ENCODE measurements at places on chromosomes 2 and 18. TPM values are rescaled to one million over a fixed set of nuclear protein-coding genes. Genes with fewer than 3 reads are reported as not detected.

Gene UGT1A3
- total RNA-seq: not detected

Gene MC4R
- total RNA-seq: not detected

DNA sequence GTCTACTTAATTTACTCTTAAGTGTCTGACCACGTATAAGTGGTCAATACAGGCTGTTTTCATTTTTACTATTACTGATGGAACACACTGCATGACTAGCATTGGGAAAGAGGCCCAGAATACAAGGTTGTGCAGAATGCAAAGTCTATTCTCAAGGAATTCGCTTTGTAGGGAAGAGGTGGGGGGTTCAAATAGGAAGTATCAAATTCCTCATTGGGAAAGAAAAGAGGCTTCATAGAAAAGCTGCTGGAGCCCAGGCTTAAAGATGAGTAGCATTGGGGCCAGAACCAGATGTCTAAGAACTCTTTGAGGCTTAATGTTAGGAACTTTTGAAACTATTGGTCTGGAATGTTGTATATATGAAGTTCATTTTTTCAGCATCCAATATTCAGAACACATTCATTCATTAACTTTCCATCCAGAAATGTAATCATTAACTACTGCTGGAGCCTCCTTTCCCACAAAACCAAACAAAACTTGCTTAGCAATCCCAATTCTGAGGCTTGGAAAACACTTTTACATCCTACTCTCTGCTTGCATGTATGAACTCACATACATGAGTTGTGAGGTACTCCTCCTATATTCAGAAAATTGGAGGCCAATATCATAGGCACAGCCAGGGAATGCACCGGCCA is 994 bp upstream of the LRATD1 start:
- no peaks in the 10 kb centered on the region for H3K36me3 ChIP-seq
- H3K27me3 ChIP-seq: peaks cover 67% of the 10 kb centered on the region
- peak overlapping the region; percentile 51 for H3K4me3 ChIP-seq
- peaks cover 18% of the 10 kb centered on the region for H3K4me1 ChIP-seq
- no peak for DNase-seq

Gene ALK
- total RNA-seq: not detected

- H3K36me3 ChIP-seq: no peaks in the 10 kb centered on the region
- no peak for DNase-seq
- no peak overlapping the region for H3K4me3 ChIP-seq
- peaks cover 15% of the 10 kb centered on the region for H3K4me1 ChIP-seq
These were observed 126.1 kb downstream of the HNMT start for GRCh38 chr2:138090330-138090729.

DNA sequence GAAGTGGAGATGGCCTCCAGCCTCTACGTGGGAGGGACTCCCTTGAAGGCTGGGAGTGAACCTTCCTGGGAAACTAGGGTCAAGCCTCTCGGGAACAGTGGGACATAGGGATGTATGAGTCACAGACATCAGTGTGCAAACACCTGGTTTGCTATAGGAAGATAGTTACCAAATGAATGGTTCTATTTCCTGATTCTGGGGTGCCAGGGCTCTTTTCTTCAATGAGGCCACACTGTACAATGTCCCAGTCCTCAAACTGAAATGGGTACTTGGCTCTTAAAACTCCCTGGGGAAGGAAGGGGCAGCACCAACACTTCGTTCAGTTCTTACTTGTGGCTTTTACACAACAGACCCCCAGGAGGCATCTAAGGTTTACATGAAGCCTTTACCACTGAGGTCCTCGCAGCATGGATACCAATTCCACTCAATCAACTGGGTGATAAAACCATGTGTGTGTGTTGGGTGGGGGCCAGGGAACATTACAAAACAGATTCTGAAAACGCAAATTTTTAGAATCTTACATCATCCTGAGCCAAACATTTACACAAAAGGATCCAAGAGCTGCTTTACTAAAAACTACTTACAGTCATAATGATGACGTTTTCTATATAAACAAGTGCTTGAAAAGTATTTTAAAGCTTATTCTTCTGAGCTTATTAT is 10.4 kb downstream of the ERFE start:
- peak overlapping the region; percentile 95 for H3K27ac ChIP-seq
- H3K36me3 ChIP-seq: peaks cover 28% of the 10 kb centered on the region
- H3K4me3 ChIP-seq: no peak overlapping the region

GRCh38 chr2:44186810-44187209 is 18.1 kb downstream of the PPM1B start:
- H3K27ac ChIP-seq: no peak overlapping the region
- peaks cover 41% of the 10 kb centered on the region for H3K4me1 ChIP-seq
- H3K27me3 ChIP-seq: no peaks in the 10 kb centered on the region
- H3K4me3 ChIP-seq: no peak overlapping the region
- no peaks in the 10 kb centered on the region for H3K36me3 ChIP-seq
- no peak for DNase-seq

DNA sequence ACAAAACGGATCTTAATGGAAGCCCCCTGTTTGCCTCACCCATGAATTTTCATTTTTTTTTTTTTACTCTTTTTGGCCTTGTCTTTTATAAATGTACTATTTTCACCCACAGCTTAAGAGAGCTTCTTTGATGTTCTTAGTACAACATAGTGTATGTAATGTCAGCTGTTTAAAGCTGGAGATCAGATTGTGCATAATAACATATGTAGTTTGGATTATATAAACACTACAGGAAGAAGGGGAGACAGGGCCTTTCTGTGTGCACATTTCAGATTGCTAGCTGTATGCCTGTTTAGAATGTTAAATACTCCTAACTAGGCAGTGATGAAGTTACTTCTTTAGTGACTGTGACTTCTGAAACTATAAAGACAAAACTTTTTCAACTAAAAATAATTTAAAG is 2.1 kb upstream of the TANC1 start:
- peaks cover 45% of the 10 kb centered on the region for H3K4me1 ChIP-seq
- no peaks in the 10 kb centered on the region for H3K36me3 ChIP-seq
- H3K27ac ChIP-seq: peak overlapping the region; percentile 98

Gene SGPP2
- not detected for total RNA-seq

Gene ABCG5
- not detected for total RNA-seq

- no peak for DNase-seq
- no peak overlapping the region for H3K4me3 ChIP-seq
- H3K27ac ChIP-seq: no peak overlapping the region
These were observed 46.8 kb upstream of the CDH7 start for GRCh38 chr18:65704046-65704445.

DNA sequence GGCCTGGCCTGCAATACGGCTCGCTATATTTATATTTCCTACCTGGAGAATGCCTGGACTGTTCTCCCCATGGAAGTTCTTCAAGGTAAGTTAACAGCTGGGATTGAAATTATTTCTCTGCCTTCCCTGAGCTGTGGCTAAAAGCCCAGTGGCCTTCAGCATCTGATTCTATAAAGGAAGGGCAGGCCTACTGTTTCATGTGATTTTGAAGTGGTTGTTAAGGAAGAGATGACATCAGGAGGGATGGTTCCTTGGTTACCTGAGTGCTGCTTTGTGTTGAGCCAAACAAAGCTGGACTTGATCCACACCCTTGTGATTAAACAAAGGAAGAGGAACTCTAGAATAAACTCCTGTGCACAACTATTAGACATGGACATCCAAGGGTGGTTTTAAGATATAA is 61.6 kb downstream of the MFSD6 start:
- no peaks in the 10 kb centered on the region for H3K27me3 ChIP-seq
- H3K36me3 ChIP-seq: peaks cover 11% of the 10 kb centered on the region
- H3K27ac ChIP-seq: peak overlapping the region; percentile 82
- no peak overlapping the region for H3K4me3 ChIP-seq
- peaks cover 39% of the 10 kb centered on the region for H3K4me1 ChIP-seq

- H3K27me3 ChIP-seq: peaks cover 30% of the 10 kb centered on the region
- no peak for DNase-seq
- H3K4me1 ChIP-seq: no peaks in the 10 kb centered on the region
- no peaks in the 10 kb centered on the region for H3K36me3 ChIP-seq
- H3K4me3 ChIP-seq: no peak overlapping the region
These were observed 120.9 kb upstream of the TTN start for GRCh38 chr2:178928077-178928476.

GRCh38 chr2:20479835-20480234 is 33.0 kb downstream of the RHOB start:
- no peaks in the 10 kb centered on the region for H3K36me3 ChIP-seq
- no peak overlapping the region for H3K27ac ChIP-seq
- DNase-seq: no peak
- H3K4me3 ChIP-seq: no peak overlapping the region
- H3K4me1 ChIP-seq: peaks cover 13% of the 10 kb centered on the region

Gene OTOF
- not detected for total RNA-seq

DNA sequence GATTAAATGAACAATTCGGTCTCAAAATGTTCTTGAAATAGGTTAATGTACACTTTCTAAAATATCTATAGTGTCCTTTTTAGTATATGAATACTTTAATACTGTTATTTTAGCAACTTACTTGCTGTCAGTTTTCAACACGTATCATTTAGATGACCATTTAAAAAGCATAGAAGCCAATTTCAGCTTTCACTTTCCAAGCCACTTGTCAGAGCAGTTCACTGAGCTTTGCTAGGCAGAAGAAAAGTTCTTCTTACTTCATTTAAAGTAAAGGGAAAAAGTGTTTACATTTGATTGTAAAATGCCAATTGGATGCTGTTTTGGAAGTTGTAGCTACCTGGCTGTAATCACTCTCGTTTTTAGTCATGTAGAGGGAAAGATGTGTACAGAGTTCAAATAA is 126.0 kb downstream of the KCNH7 start:
- no peak overlapping the region for H3K27ac ChIP-seq
- H3K4me3 ChIP-seq: no peak overlapping the region
- peaks cover 10% of the 10 kb centered on the region for H3K27me3 ChIP-seq
- peaks cover 7% of the 10 kb centered on the region for H3K4me1 ChIP-seq
- no peak for DNase-seq
- no peaks in the 10 kb centered on the region for H3K36me3 ChIP-seq

- no peaks in the 10 kb centered on the region for H3K27me3 ChIP-seq
- peaks cover 4% of the 10 kb centered on the region for H3K36me3 ChIP-seq
- H3K27ac ChIP-seq: peak overlapping the region; percentile 38
- DNase-seq: no peak
- no peak overlapping the region for H3K4me3 ChIP-seq
- H3K4me1 ChIP-seq: peaks cover 45% of the 10 kb centered on the region
These were observed 41.0 kb downstream of the LPIN2 start for GRCh38 chr18:2971741-2972552.

GRCh38 chr2:5915881-5916310 is 223.7 kb downstream of the SOX11 start:
- peaks cover 22% of the 10 kb centered on the region for H3K4me1 ChIP-seq
- peaks cover 4% of the 10 kb centered on the region for H3K36me3 ChIP-seq
- H3K27me3 ChIP-seq: peaks cover 3% of the 10 kb centered on the region
- H3K4me3 ChIP-seq: no peak overlapping the region
- DNase-seq: no peak

Gene RAB6D
- total RNA-seq: 0.10 TPM

- no peak for DNase-seq
- peaks cover 16% of the 10 kb centered on the region for H3K4me1 ChIP-seq
- no peaks in the 10 kb centered on the region for H3K36me3 ChIP-seq
- H3K27me3 ChIP-seq: no peaks in the 10 kb centered on the region
- H3K4me3 ChIP-seq: no peak overlapping the region
These were observed 278.5 kb downstream of the SRBD1 start for GRCh38 chr2:45332567-45332966.

GRCh38 chr2:27081984-27082772 is 3.8 kb downstream of the EMILIN1 start:
- no peaks in the 10 kb centered on the region for H3K27me3 ChIP-seq
- H3K4me1 ChIP-seq: peaks cover 54% of the 10 kb centered on the region
- DNase-seq: no peak
- no peak overlapping the region for H3K4me3 ChIP-seq

- no peak overlapping the region for H3K4me3 ChIP-seq
- H3K27ac ChIP-seq: no peak overlapping the region
- no peaks in the 10 kb centered on the region for H3K27me3 ChIP-seq
- no peak for DNase-seq
- no peaks in the 10 kb centered on the region for H3K4me1 ChIP-seq
- no peaks in the 10 kb centered on the region for H3K36me3 ChIP-seq
These were observed 463.1 kb downstream of the TSN start for GRCh38 chr2:122218596-122218995.

GRCh38 chr18:65725251-65726050 is 25.4 kb upstream of the CDH7 start:
- H3K27ac ChIP-seq: no peak overlapping the region
- no peaks in the 10 kb centered on the region for H3K36me3 ChIP-seq
- DNase-seq: no peak
- no peaks in the 10 kb centered on the region for H3K4me1 ChIP-seq

DNA sequence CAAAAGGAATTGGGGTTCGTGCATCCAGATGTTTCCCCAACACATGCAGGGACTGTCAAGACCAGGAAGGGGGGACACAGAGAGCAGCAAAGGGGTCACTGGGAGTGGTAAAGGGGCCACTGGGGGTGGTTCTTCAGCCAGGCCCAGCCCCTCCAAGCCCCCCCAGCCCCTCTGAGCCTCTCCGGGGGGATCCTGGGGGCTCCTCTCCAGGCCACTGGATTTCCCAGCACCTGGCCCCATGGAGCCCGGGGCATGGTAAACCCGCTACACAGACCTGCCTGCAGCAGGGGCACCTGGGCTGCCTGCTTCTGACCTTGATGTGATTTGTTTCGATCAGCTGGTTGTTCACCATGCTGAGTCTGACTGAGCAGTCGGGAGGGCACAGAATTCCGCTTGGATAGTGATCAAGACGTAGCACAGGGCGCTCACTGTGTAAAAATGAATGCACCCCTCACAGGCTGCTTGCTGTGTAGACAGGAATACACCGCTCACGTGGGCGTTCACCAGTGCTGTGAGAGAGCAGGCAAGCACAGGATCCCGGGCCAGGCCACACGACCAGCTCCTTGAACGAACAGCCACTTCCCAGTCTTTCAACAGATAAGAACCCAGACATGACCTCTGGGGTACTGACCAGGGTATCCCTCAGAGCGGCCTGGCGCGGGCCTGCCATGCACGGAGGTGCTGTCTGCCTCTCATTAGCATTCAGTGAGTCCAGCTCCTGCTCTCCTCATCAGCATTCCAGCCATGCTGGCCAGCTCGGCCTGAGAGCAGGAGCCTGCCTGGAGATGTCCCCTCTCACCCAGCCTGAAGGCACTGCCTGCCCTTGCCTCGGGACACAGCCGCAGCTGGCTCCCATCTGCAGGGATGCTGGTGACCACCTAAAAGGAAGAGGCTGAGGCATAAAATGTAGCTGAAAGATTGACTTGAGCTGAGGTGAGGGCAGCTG is 73.3 kb upstream of the OTOS start:
- peaks cover 5% of the 10 kb centered on the region for H3K27me3 ChIP-seq
- H3K36me3 ChIP-seq: no peaks in the 10 kb centered on the region
- DNase-seq: no peak
- H3K27ac ChIP-seq: no peak overlapping the region
- no peaks in the 10 kb centered on the region for H3K4me1 ChIP-seq

Gene ALLC
- not detected for total RNA-seq

DNA sequence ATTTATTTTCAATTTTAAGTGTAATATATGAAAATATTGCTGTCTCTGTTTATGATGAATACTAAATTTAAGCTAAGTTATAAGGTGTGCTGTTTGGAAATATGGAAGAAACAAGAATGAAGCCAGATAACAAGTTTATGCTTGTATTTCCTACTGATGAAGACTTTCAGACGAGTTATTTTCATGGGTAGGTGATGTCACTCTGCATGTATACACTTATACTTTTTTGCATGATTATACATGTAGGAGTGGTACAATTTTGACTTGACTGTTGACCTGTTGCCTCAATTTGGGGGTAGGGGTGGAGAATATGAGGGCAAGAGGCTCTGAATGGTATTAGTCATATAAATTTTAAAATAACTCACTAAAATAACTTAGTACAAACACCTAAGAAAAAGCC is 133.7 kb downstream of the HAUS1 start:
- peaks cover 2% of the 10 kb centered on the region for H3K36me3 ChIP-seq
- peaks cover 18% of the 10 kb centered on the region for H3K4me1 ChIP-seq
- DNase-seq: no peak
- no peak overlapping the region for H3K27ac ChIP-seq
- no peaks in the 10 kb centered on the region for H3K27me3 ChIP-seq

Gene CFC1
- total RNA-seq: not detected

GRCh38 chr2:224101820-224102630 is 62.9 kb upstream of the SERPINE2 start:
- peak overlapping the region; percentile 84 for H3K27ac ChIP-seq
- no peaks in the 10 kb centered on the region for H3K27me3 ChIP-seq
- no peak for DNase-seq
- H3K4me1 ChIP-seq: peaks cover 37% of the 10 kb centered on the region
